NCI-H524 (cell line): ENCODE measurements at places on chromosomes 3 and 15.

GRCh38 chr15:60155661-60156060 is 151.6 kb downstream of the FOXB1 start:
- DNase-seq = no peak

- DNase-seq = peak; percentile 19
These were observed 43.6 kb upstream of the PLXNA1 start for GRCh38 chr3:126939338-126939718.

- DNase-seq = no peak
These were observed 275.3 kb upstream of the GOLGA6L4 start for GRCh38 chr15:83960192-83960829.

- peak; percentile 97 for DNase-seq
These were observed 104.9 kb downstream of the NSUN3 start for GRCh38 chr3:94167796-94168195.

DNA sequence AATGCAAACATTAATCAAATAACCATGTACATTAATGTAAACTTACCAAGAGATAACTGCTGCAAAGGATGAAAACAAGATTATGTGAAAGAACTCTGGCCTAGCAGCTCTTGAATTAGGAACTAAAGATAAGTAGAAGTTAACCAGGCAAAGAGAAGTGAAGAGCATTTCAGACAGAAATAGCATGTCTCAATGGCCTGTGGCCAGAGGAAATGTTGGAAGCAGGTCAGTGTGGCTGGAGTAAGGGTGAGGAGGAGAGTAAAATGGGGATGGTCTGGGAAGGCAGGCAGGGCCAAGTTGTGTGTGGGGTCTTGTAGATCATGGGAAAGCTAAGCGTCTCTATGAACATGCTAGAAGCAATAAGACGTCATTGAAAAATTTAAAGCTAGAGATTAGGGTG is 192.4 kb downstream of the CADPS start:
- DNase-seq = no peak

- DNase-seq = no peak
These were observed 27.7 kb downstream of the POLQ start for GRCh38 chr3:121517953-121518655.

DNA sequence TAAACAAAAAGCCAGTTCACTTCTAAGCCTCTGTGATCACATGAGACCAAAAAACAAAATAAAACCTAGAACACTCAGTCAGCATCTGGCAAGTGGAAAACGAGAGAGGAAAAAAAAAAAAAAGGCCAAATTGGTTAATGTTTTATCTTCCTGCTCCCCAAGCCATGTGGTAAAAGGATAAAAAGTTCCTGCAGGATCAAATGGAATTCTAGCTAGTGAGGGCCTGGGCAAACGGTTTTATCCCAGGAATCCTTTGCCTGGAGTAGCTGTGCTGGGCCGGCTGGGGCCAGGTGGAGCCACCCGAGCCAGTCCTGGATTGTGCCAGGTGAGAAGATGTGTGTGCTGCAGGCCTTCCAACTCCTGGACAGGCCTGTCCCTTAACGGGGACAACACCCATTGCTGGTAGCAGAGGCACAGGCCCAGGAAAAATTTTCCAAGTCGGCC is 13.2 kb downstream of the SMAD6 start:
- no peak for DNase-seq

GRCh38 chr3:44648564-44649229 is at the start of gene ZNF35:
Gene ZNF35, plus strand, starts transcription at chr3:44648732. Its CDS starts 2,336 bp downstream, at chr3:44651068.
- DNase-seq = peak; percentile 88

GRCh38 chr3:113293348-113293747 is 82.0 kb downstream of the BOC start:
- DNase-seq = no peak

GRCh38 chr3:2790266-2790815 is 319.8 kb downstream of the IL5RA start:
- DNase-seq = peak; percentile 58

DNA sequence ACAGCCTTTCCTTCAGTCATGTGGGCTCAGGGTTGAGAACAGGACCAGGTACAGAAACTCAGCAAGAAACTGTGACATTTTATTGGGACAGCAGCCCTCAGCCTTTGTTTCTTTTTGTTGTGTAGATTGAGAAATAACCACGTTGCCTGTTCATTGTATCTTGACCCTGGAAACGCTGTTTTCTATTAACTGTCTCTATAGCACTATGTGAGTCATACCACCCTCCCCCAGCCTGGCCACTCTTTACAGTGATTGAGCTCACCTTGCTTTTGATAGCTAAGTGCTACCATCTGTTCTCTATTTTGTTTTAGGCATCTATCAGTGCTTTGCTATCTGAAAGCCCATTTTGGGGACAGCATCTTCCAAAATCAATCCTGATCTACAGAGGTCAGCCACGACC is 127.9 kb downstream of the CD47 start:
- no peak for DNase-seq
